ENCODE measurements at places on chromosomes 2 and 18.

DNA sequence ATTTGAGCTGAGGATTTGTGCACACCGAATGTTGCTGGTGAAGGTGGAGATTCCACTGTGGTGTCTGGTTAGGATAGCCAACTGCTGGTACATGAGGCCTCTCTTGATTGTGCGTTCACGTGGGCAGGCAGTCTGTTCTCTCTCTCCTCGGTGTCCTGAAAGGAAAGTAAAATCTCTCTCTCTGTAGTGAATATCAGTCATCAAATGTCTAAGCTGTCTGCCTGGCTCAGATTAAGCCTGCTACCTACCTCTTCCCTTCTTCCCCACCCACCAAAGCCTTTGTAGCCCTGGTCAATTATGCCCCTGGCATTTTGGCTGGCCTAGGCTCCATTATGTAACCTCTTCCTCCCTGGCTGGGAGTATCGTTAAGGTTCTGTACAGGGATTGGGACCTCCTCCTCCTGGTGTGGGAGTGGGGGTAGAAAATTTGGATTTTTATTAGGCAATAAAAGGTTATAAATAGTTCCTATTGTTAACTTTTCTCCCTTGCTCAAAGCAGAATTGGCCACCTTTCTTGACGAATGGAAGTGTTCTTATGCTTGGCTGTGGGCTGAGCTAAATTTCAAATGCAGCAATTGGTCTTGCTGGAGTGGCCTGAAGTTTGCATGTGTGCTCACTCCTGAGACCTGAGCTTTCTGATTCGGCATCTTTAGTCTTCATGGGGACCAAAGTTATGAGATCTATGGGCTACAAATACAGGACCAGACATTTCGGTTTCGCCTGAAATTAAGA lies 148.8 kb downstream of the WDSUB1 start:
- DNase-seq = no peak

GRCh38 chr18:44510390-44510789 lies 170.3 kb upstream of the SETBP1 start:
- DNase-seq = no peak

GRCh38 chr2:26575836-26576564 lies 65.2 kb downstream of the CIB4 start:
- DNase-seq = no peak

DNA sequence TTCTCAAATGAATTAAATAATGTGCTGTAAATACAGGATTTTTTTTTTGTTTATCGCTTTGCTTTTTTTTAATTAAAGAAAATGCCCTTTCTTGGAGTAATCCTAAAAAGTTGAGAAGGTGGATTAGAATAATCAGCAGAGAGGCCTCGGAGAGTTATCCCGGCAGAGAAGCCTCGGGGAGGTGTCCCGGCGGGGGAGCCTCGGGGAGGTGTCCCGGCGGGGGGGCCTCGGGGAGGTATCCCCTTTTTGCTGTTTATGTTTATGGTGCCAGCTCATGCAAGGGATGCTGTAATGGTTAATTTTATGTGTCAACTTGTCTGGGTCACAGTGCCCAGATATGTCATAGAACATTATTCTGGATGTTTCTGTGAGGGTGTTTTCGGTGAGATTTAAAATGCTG lies 263.0 kb upstream of the TRIB2 start:
- DNase-seq = no peak

GRCh38 chr2:120936476-120937334 lies 201.0 kb downstream of the GLI2 start:
- no peak for DNase-seq

GRCh38 chr2:207416111-207416510 lies 113.7 kb upstream of the CREB1 start:
- no peak for DNase-seq

- no peak for DNase-seq
Observed at GRCh38 chr2:60547841-60548240, 5.6 kb downstream of the BCL11A start.

DNA sequence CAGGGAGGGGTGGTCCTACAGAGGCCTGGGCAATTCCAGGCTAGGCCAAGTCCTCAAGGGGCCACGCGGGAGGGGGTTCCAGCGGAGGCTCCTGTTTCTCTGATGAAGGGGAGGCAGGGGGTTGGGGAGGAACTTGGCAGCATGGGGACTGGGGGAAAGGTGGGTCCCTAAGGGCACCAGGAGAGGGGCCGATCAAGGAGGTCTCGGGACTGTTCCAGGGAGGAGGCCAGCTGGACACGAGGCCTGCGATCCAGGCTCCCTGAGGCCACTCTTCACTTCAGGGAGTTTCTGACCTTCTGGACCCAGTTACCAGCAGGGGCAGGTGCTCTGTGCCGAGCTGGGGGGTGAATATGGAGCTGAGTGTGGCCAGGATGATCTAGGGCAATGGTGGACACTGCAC lies 71.5 kb downstream of the ASB1 start:
- DNase-seq = no peak

GRCh38 chr2:32061973-32062861 lies 1.1 kb upstream of the SPAST start:
- DNase-seq = no peak

DNA sequence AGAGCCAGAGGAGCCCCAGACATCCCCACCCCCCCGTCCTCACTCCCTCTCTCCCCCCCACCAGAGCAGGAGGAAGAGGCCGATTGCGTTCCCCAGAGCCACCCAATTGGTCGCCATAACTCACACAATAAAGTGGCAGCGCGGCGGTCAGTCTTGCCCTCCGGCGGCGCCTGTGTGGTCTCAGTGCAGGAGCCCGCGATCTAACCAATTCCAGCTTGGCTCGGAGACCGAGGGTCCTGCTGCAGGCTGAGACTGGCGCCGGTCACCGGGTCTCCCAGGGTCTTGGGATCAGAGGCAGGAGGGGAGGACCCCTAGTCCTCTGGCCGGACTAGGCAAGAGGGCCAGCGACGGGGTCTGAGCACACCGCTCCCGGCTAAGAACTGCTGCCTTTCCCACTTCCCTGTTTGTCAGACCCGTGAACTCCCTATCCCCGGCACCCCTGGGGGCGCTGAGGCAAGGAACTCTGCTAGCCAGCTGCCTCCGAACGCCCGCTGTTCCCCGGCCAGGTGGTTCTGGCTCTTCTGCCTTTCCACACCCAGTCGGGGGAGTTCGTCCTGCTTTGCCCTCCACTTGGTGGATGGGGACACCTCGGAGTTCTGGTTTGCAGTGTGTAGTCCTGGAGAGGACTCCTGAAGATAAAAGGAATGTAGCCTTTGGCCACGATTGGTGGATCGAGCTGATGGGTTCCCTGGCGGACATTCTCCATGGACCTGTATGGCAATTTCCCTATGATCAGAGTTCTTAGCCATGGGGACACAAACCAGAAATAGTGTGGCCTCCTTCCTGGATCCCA lies 1.0 kb upstream of the HOXD12 start:
- DNase-seq = no peak

GRCh38 chr18:2879889-2880288 lies 33.1 kb downstream of the EMILIN2 start:
- no peak for DNase-seq

DNA sequence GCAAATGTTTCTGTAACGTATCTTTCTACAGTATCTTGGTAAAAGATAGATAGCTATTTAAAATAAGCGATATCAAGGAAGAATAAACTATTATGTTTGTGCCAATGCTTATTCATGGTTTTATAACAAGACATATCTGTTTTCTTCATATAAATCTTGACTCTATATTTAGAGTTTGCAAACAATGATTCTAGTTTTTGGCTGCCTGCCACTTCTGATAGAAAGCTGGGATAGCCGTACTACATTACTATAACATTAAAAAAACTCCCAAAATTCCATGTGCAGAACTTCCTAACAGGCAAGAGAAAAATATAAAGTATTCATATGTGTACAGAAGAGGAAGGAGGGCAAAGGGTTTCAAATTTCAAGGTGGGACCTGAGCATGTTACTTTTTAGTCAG lies 985.0 kb downstream of the BCL11A start:
- DNase-seq = no peak

- DNase-seq = no peak
Observed at GRCh38 chr18:48924630-48925490, 25.9 kb downstream of the SMAD7 start.

DNA sequence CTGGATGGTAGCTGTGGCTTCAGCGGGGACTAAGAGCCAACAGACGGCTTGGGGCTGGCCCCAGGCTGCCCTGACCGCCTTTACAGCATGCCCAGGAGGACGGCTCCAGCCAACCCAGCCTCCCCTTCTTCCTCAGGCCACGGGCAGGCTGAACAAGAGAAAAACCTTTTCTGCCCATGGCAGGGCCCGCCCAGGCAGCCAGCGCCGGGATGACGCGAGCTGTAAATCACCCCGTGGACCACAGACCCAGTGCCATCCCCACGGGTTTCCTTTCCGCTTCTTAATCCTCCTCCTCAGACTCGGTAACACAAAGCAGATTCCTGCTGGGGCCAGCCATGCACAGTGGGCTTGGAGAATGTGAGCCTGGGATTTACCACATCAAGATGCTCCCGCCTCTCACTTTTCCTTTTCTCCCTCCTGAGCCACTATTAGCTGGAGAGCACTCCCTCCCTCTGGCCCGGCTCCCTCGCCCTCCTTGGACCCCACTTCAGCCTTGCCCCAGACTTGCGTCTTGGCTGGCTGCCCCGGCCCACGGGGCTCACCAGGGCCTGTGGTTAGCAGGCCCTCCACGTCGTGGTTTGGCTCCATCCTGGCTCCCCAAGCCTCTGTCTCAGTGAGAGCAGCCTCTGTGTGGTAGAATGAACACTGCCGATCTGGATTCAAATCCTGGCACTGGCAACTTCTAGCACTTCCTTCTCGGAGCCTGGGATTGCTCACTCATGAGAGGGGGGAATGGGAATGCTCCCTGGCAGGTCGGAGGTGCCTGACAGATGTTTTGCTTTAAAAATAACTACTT lies 31.4 kb downstream of the ATOH8 start:
- DNase-seq = no peak

DNA sequence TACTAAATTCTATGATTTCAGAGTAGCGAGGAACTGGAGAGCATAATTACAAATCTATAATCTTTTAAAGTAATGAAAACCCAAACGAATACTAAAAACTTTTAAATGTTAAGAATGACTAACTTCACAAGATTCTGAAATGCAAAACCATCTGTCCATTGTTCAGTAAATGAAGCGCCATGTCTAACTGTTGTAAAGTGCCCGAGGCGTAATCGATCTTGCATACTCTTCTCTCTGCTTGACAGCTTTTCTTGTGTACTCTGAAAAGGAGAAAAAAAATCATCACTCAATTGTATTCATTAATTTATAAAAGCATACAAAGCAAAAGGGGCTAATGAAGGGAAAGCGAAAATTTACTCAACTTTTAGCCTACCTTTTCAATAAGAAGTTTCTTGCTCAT lies 111.0 kb downstream of the TLK1 start:
- no peak for DNase-seq

DNA sequence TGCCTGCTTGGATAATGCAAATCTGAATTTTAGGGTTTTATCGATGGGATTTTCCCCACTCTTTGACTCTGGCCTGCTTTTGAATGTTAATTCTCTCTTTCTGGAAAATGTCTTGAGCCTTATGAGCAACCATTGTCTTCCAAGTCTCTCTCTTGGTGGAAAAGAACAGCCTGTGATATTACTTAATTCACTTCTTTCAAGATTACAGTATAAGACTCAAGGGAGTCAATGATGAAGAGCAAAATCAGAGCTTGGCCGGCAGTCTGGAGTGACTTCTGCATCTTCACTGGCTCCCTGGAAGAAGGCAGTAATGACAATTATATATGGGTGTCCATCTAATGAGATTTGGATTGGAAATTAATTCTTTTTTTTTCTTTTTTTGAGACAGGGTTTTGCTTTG lies 122.9 kb upstream of the ZEB2 start:
- DNase-seq = no peak

DNA sequence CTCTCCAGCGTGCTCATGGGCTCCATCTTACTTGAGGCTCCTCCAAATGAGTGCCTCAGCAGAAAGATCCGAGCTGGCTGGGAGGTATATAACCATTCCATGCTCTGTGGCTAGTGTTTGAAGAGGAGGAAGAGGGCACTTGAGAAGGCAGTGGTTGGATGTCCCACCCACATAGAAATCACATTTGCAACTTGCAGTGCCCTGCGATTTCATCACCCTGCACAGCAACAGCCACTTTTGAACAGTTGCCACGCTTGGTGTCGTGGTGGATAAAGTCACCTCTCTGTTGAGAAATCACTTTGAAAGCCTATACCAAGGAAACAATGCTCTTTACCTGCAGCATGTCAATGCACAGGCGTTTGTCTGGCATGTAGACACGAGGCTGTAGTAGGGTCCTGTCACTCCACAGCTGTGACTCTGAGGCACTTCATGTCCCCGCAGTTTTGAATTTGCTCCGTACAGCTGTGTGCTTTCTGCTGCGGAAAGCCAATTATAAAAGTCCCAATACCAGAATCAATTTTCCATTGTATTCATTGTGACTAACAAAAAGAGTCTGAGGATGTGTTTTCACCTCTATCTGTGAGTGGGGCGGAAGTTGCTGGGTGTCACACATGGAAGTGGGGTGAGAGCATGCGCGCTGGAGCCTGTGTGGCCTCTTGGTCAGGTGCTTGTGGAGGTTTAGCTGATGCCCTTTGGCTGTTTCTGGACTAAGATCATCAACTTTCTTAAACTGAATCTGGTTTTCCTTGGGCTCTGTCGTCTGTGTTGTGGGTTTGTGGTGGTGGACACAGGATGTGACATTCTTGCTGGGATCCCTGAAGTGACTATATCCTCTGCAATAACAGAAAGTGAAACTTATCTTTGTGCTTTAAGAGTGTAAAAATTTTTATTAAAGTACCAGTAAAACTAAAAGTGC lies 2.8 kb downstream of the CNDP2 start:
- DNase-seq = peak; percentile 77
